ENCODE measurements at places on chromosomes 16 and 17. TPM values are rescaled to one million over a fixed set of nuclear protein-coding genes. Genes with fewer than 3 reads are reported as not detected.

- DNase-seq = no peak
These were observed 45.5 kb upstream of the LRRC37A3 start for GRCh38 chr17:64964796-64965195.

- no peak for DNase-seq
These were observed 2.4 kb downstream of the PHF23 start for GRCh38 chr17:7236808-7237207.

The CARHSP1 gene
- total RNA-seq = 135 TPM

- no peak for DNase-seq
These were observed 46.4 kb upstream of the CDH13 start for GRCh38 chr16:82580298-82580890.

GRCh38 chr16:80028581-80029380 is 428.2 kb upstream of the MAF start:
- no peak for DNase-seq

GRCh38 chr16:71557299-71557698 is 19.6 kb downstream of the TAT start:
- DNase-seq = no peak

The MAPT gene
- total RNA-seq = 18.2 TPM

- DNase-seq = no peak
These were observed 29.3 kb downstream of the MARF1 start for GRCh38 chr16:15613676-15614075.

GRCh38 chr16:64450177-64450576 is 671.7 kb downstream of the CDH11 start:
- DNase-seq = no peak

- no peak for DNase-seq
These were observed 35.6 kb downstream of the CLEC16A start for GRCh38 chr16:10979717-10980601.

DNA sequence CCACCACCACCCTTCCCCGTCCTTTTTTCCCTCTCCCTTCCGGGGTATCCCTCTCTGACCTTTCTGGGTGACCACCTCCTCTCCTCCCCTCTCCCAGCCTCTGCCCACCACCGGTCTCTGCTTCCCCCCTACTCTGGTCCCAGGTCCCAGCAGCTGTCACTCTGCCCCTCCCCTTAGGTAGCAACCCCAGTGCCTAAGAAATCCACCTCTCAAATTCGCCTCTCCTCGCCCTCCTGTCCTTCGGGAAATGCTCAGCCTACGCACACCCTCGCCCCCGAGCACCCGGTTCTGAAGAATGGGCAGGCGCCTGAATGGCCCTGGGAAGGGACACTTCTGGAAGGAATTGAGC is 775 bp upstream of the SP6 start:
- no peak for DNase-seq

- no peak for DNase-seq
These were observed 93.6 kb downstream of the SPACA3 start for GRCh38 chr17:33085256-33085655.

The ABCC11 gene
- total RNA-seq = 1.2 TPM

GRCh38 chr17:72575542-72576233 is 454.9 kb downstream of the SOX9 start:
- DNase-seq = no peak

The MAF gene
- total RNA-seq = 58.5 TPM

- no peak for DNase-seq
These were observed 7.0 kb downstream of the ZNF213 start for GRCh38 chr16:3141781-3142311.

The PRR29 gene
- 0.38 TPM for total RNA-seq

DNA sequence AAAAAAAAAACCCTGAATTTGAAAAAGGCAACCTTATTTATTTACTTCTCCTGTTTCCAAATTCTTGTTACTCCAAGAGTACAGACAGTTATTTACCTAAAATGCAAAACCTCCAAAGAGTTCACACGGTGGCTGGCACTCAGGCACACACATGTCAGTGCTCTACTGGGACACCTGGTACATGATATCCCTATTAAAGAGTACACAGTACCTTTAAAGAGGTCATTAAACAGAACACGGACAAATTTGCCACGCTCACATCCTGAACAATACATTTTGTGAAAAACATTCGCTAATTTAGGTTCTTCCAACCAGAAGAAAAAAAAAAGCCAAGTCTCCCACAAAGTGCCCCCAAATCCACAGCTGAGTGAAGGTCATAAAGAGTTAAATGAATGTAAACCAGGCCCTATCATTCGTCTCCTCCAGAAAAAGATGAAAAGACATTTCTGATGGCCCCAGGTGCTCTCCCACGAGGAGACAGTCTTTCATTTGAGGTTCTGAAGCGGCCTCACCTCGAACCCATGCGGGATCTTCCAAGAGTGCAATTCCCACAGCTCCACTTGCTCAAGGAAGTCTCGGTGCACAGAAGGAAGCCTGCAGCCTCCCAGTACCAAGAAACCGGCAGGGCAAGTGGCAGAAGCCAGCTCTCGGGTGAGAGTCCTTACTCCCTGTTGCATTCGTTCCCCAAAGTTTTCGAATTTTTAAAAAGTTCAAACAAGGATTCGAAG is 993 bp downstream of the ERN1 start:
- DNase-seq = no peak
